B cell (primary cell): ENCODE measurements at places on chromosomes 13 and 19. TPM values are rescaled to one million over a fixed set of nuclear protein-coding genes. Genes with fewer than 3 reads are reported as not detected.

DNA sequence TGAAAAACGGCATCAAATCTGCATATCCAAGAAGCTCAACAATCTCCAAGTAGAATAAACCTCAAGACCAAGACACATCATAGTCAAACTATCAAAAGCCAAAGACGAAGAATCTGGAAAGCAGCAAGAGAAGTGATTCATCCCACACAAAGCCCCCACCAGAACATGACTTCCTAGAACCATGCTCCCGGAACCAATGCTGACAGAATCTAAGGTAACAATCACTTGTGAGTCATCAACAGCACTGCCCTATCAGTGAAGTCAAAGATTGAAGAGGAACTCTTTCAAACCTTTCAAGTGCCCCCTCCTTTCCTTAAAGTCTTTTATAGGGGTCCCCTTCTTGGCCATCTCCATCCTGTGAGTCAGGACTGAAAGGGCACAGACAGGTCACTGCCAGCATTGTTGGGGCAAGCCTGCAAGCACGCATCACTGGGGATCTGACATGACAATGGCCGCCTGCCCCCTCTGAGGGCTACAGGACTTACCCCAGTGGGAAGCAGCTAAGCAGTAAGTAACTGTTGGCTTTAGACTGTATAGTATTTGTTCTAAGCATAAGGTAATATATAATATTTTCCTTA lies at the start of gene CCDC70:
CCDC70 (plus strand) TSS at position 247 of the 578 bp plus-strand sequence. CDS start 3,443 bp downstream, outside the sequence.
- no peak for DNase-seq
- no peaks in the 10 kb centered on the region for H3K36me3 ChIP-seq
- no peak within 1 kb of the TSS for H3K27ac ChIP-seq

DNA sequence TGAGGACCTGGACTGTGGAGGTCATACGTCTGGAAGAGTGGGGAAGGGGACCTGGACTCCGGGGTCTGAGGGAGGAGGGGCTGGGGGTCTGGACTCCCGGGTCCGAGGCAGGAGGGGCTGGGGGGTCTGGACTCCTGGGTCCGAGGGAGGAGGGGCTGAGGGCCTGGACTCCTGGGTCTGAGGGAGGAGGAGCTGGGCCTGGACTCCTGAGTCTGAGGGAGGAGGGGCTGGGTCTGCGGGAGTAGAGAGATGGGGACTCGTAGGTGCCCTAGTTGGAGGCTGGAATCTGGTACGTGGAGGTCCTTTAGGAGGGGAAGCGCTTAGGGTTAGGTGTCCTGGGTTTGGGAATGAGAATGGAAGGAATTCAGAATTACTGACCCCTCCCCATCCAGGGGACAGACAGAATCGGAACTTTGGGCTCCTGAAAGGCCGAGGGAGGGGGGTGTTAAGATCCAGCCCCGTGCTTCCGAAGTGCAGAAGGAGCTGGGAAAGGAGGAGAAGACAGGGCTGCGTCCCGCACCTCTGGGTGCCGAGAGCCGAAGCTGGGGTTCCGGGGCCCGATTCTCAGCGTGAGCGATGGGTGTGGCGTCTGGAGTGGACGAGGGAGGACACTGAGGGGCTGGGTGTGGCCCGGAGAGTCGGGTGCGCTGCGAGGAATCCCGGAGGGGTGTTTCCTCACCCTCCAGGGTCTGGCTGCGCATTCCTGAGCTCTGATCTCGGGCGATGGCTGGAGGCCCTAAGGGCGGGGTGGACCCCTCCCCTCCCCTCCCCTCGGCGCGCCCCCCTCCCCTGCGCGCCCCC lies 608 bp downstream of the MYADM start:
- H3K36me3 ChIP-seq: peaks cover 6% of the 10 kb centered on the region
- peak overlapping the region; percentile 98 for H3K27ac ChIP-seq
- H3K27me3 ChIP-seq: no peaks in the 10 kb centered on the region

GRCh38 chr13:87680298-87680697 lies 9.1 kb downstream of the SLITRK5 start:
- H3K36me3 ChIP-seq: no peaks in the 10 kb centered on the region
- no peak overlapping the region for H3K4me3 ChIP-seq
- no peak for DNase-seq
- H3K4me1 ChIP-seq: peaks cover 18% of the 10 kb centered on the region
- no peak overlapping the region for H3K27ac ChIP-seq
- H3K27me3 ChIP-seq: peaks cover 18% of the 10 kb centered on the region

- no peaks in the 10 kb centered on the region for H3K36me3 ChIP-seq
- no peaks in the 10 kb centered on the region for H3K27me3 ChIP-seq
- no peak overlapping the region for H3K27ac ChIP-seq
- peaks cover 17% of the 10 kb centered on the region for H3K4me1 ChIP-seq
- no peak for DNase-seq
- peak overlapping the region; percentile 59 for H3K4me3 ChIP-seq
Measured at GRCh38 chr19:13060233-13060963, 42.3 kb downstream of the LYL1 start.

- peaks cover 22% of the 10 kb centered on the region for H3K4me1 ChIP-seq
- no peak overlapping the region for H3K4me3 ChIP-seq
- H3K36me3 ChIP-seq: no peaks in the 10 kb centered on the region
- no peak for DNase-seq
- no peaks in the 10 kb centered on the region for H3K27me3 ChIP-seq
Measured at GRCh38 chr13:30725326-30726085, 9.8 kb upstream of the ALOX5AP start.

Gene TMPRSS9
- total RNA-seq: 0.15 TPM in 1 of 2 replicates, not detected in the other
